Esophagus muscularis mucosa (tissue), 4 donors: ENCODE measurements at places on chromosomes 1 and 21. TPM values are rescaled to one million over a fixed set of nuclear protein-coding genes. Genes with fewer than 3 reads are reported as not detected.

GRCh38 chr1:219732814-219733491 lies 120.0 kb upstream of the ZC3H11B start:
- no peak for DNase-seq
- no peaks in the 10 kb centered on the region for H3K4me1 ChIP-seq
- no peaks in the 10 kb centered on the region for H3K27me3 ChIP-seq

DNA sequence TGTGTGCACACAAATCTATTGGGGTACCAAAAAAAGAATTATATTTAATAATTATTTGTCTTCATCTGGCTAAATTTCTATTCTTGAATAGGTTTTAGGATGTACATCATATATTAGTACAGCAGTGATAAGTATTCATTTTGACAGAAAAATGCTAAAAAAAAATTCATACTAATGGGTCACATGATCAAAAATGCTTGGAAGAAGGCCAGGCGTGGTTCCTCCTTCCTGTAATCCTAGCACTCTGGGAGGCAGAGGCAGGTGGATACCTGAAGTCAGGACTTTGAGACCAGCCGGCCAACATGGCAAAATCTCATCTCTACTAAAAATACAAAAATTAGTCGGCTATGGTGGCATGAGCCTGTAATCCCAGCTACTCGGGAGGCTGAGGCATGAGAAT lies 26.9 kb upstream of the PTGFRN start:
- no peak overlapping the region for H3K27ac ChIP-seq
- H3K27me3 ChIP-seq, result no peaks in the 10 kb centered on the region
- DNase-seq, result no peak
- no peak overlapping the region for H3K4me3 ChIP-seq
- peaks cover 22% of the 10 kb centered on the region for H3K4me1 ChIP-seq
- no peaks in the 10 kb centered on the region for H3K36me3 ChIP-seq

DNA sequence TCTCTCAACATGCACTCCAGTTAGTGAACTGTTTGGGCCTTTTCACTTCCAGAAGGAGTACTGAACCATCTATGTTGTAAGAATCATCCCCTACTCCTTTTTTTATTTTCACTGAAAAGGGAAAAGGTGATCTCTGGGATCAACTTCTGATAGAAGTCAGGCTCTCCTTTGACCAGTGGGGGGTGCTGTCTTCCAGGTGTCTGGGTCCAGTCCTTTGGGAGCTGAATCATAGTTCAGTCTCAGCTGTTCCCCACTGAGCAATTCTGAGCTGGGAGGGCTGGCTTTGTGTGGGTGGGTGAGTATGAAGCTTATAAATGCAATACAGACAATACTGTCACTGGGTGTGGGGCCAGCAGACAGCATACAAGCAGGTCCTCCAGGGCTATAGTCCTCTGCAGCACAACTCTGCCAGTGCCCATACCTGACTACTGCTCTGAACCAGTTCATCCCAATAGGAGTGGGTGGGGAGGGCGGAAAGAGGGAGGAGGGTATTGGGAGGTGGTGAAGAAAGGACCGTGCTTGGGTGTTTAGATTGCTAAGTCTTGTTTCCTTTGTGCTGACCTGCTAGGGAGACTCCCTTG lies 12.5 kb upstream of the SARS1 start:
- peaks cover 19% of the 10 kb centered on the region for H3K4me1 ChIP-seq
- no peaks in the 10 kb centered on the region for H3K36me3 ChIP-seq
- DNase-seq, result no peak
- no peak overlapping the region for H3K4me3 ChIP-seq

- H3K4me1 ChIP-seq, result no peaks in the 10 kb centered on the region
- H3K4me3 ChIP-seq, result no peak overlapping the region
- H3K27ac ChIP-seq, result no peak overlapping the region
- H3K36me3 ChIP-seq, result no peaks in the 10 kb centered on the region
- DNase-seq, result no peak
- H3K27me3 ChIP-seq, result no peaks in the 10 kb centered on the region
These were observed 204.9 kb upstream of the DUSP10 start for GRCh38 chr1:221946768-221947167.

- H3K27me3 ChIP-seq, result no peaks in the 10 kb centered on the region
- no peak overlapping the region for H3K27ac ChIP-seq
- no peaks in the 10 kb centered on the region for H3K4me1 ChIP-seq
- no peaks in the 10 kb centered on the region for H3K36me3 ChIP-seq
- no peak for DNase-seq
These were observed 25.6 kb downstream of the RGS1 start for GRCh38 chr1:192601143-192601542.

LENEP gene
- total RNA-seq, result not detected

CLCA1 gene
- 0.11 TPM for total RNA-seq

MEGF6 gene
- 14.2 TPM for total RNA-seq
